Progenitor cell of endocrine pancreas (in vitro differentiated cells): ENCODE measurements at places on chromosomes 2 and 18.

DNA sequence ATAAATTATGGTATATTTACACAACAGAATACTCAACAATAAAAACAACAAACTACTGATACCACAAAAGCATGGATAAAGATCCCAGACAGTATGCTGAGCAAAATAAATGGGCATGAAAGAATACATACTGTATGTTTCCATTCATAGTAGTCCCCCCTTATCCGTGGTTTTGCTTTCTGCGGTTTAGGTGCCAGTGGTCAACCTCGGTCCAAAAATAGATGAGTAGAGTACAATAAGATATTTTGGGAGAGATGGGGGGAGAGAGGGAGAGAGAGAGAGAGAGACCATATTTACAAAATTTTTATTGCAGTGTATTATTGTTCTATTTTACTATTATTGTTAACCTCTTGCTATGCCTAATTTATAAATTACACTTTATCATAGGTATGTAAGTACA lies 21.0 kb upstream of the TGFA start:
- DNase-seq: no peak
- H3K27ac ChIP-seq: no peak overlapping the region
- no peaks in the 10 kb centered on the region for H3K36me3 ChIP-seq
- no peaks in the 10 kb centered on the region for H3K4me1 ChIP-seq

- no peaks in the 10 kb centered on the region for H3K36me3 ChIP-seq
- no peak overlapping the region for H3K27ac ChIP-seq
- no peak overlapping the region for H3K4me3 ChIP-seq
These were observed 125.2 kb upstream of the LGALSL start for GRCh38 chr2:64328756-64329155.

- H3K27me3 ChIP-seq: peaks cover 53% of the 10 kb centered on the region
- H3K4me1 ChIP-seq: no peaks in the 10 kb centered on the region
- DNase-seq: no peak
- H3K4me3 ChIP-seq: no peak overlapping the region
These were observed 9.6 kb downstream of the TRPM8 start for GRCh38 chr2:233926806-233927205.

DNA sequence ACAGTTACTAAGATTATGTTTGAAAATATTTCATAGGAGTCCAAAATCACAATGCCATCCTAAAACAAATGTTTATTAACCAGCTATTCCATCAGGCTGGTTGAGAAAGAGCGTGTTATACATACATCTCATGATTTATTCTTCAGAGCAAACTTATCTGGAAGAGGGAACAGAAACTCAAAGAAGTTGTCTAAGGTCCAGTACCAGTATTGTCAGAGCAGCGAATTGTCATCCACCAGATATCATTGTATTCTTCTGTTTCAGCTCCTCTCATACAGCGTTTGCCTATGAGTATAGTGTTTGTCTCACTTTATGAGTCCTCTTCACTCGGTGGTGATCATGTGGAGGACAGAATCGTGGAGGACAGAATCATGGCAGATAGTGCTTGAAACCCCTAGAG lies 238.2 kb downstream of the OSR1 start:
- H3K27me3 ChIP-seq: peaks cover 5% of the 10 kb centered on the region
- peaks cover 4% of the 10 kb centered on the region for H3K36me3 ChIP-seq
- H3K4me1 ChIP-seq: no peaks in the 10 kb centered on the region
- H3K27ac ChIP-seq: no peak overlapping the region
- DNase-seq: no peak
- H3K4me3 ChIP-seq: no peak overlapping the region

GRCh38 chr2:102027036-102027980 lies 35.5 kb downstream of the IL1R2 start:
- no peaks in the 10 kb centered on the region for H3K27me3 ChIP-seq
- no peak overlapping the region for H3K4me3 ChIP-seq
- DNase-seq: no peak
- peaks cover 18% of the 10 kb centered on the region for H3K4me1 ChIP-seq
- no peak overlapping the region for H3K27ac ChIP-seq

GRCh38 chr2:14942987-14943386 lies 310.5 kb downstream of the LRATD1 start:
- no peak overlapping the region for H3K27ac ChIP-seq
- DNase-seq: no peak
- H3K36me3 ChIP-seq: peaks cover 12% of the 10 kb centered on the region
- H3K4me1 ChIP-seq: no peaks in the 10 kb centered on the region
- no peaks in the 10 kb centered on the region for H3K27me3 ChIP-seq

DNA sequence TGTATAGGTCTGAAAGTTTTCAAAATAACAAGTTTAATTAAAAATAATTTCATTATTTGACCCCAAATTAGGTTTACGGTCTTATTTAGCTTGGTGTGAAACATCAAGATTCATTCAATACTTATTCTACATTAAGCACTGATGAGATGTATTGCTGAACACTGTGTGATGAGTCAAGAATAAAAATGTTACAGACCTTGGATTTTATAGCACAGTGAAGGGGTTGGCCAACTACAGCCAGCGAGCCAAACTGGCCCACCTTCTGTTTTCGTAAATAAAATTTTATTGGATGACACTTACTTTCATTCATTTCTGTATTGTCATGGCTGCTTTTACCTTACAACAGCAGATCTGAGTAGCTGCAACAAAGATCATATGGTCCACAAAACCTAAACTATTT lies 8.3 kb downstream of the PPP4R1 start:
- H3K27me3 ChIP-seq: no peaks in the 10 kb centered on the region
- H3K27ac ChIP-seq: no peak overlapping the region
- H3K4me3 ChIP-seq: no peak overlapping the region
- no peak for DNase-seq

DNA sequence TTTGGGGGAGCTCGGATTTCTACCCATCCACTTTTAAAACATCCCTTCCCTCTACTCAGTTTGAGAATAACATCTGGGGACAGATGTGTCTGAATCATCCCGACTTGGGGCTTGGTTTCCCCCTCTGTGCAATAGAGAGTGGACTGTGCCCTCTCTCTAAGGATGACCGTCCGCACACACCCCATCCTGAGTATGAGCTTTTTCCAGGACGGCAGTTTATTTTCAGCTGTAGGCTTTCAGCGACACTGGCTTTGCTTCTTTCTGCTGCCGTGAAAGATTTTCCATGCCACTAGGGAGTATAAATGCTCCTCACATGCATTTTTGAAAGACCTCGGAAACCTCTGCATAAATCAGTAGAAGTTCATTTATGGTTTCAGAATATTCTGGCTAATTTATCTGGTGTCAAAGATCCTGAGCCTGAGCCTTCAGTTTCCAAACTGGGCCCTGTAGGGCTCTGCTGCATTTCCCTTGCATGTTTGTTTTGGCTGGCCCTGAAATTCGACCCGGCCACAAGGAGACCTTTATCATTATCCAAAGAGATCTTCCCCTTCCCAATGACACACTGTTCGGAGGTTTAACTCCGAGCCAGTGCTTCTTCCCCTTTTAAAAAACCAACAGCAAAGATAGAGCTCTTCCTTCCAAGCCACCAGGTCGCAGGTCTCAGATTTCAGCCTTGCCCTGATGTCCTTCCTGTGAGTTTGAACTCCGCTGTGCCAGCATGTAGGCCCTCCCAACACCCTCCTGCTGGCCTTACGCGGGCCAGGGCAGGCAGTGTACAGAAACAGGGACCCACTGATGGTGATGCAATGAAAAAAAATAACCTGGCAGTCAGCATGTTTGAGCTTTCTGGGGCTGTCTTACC lies 53.3 kb downstream of the FECH start:
- H3K36me3 ChIP-seq: no peaks in the 10 kb centered on the region
- H3K4me3 ChIP-seq: no peak overlapping the region
- no peak for DNase-seq

DNA sequence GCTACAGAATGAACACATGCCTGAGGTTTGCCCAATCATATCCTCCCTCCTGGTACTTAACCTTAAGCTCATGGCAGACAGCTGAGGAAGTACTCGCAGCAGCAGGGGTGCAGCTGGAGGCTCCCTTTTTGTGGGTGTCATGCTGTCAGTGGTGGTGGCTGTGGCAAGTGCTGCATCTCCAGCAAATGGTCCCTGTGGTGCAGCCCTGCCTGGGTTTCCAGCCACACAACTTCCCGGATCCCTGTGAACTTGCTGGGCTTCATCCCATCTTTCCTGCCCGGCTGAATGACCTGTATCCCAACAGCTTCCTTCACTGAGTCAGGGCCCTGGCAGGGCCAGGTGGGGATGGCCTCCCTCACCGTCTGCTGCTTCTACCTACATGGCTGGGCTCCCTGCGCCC lies 5.0 kb downstream of the TMEM185B start:
- H3K4me1 ChIP-seq: no peaks in the 10 kb centered on the region
- no peak overlapping the region for H3K4me3 ChIP-seq
- H3K36me3 ChIP-seq: peaks cover 24% of the 10 kb centered on the region
- no peak overlapping the region for H3K27ac ChIP-seq
- no peak for DNase-seq
